ENCODE measurements at places on chromosomes 5 and 9.

DNA sequence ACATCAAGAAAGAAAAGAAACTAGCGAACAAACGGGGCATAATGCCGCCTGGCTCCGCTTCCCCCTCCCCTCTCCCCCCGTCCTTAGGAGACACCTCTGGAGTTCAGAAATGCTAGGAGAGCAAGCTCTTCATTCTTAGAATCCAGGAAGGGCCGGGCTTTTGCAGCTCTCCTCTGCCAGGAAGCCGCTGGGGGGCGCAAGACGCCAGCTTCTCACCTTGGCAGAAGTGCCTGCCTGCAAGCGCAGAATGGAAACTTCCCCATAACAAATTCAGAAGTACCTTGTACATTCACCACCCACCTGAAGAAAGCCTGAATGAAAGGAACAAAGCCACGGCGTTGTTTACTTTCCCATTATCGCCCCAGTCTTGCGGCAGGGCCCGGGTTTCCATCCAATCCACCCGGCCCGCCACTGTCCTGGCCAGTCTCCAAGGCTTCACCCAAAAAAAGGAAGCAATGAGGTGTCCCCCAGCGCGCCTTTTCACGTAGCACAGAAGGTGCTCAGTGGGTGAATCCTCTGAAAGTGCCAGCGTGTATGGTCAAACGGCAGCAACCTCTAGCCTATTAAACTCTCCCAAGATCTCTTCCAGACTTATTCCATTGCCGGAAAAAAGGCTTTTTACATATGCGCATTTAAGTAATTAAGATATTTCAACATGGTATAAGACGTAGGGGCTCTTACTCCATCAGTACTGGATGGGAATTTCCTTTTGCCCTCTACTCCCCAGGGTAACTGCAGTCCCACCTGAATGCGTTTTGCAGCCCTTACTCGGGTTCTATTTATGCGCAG is 1.6 kb upstream of the GADD45G start:
- peak; percentile 74 for DNase-seq

DNA sequence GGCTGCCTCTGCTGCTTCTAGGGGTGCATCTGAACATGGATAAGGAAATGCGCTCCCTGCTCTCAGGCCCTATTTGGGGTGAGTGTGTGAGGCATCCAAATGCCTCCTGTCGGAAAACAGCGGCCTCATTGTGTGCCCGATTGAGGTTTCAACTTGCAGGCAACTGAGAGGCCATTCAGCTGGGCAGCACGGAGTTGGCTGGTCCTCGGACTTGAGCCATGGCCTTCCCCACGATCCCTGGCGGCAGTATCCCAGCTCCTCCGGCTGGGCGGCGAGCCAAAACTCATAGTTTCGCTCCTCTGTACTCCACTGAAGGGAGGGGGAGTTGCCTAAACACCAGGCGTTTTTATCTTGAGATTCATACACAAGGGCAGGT is 597.3 kb upstream of the SGCD start:
- DNase-seq: no peak

DNA sequence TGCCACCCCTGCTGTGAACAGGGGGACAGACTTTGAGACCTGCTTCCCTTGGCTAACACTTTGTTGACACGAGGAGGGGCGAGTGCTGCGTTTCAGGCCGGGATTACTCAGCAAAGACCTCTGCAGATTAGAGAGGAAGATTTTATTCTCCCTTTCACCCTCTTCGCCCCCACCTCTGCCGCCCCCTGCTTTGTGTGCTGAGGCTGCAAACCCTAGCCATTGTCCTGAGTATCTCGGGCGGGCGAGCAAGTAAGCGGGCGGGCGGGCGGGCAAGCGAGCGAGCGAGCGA is 6.0 kb downstream of the ISL1 start:
- DNase-seq: no peak

- peak; percentile 96 for DNase-seq
These were observed at the start of gene ANXA2R for GRCh38 chr5:43040287-43041098. Gene ANXA2R, minus strand, starts transcription at chr5:43040319. Its CDS starts 273 bp downstream, at chr5:43040046.

- no peak for DNase-seq
These were observed 841.9 kb upstream of the ACO1 start for GRCh38 chr9:31542384-31543055.

GRCh38 chr9:37433867-37434371 is 11.4 kb downstream of the GRHPR start:
- DNase-seq: no peak

DNA sequence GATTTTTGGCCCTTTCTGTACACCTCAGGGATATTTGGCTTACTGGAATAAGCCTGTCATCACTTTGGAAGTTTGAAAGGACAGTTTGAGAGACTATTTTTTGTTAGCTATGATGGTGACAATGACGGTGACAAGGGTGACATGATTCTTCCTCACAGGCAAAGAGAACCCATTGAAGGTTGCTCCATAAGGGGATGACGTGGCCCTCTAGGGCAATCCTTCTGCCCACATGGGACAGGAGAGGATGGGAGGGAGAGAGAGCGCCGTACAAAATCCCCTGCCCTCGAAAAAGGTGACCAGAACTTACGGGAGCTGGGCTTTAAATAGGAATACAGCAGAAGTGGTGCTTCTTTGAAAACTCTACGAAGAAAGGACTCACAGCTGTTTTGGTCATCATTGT is 22.6 kb downstream of the HRH2 start:
- no peak for DNase-seq

DNA sequence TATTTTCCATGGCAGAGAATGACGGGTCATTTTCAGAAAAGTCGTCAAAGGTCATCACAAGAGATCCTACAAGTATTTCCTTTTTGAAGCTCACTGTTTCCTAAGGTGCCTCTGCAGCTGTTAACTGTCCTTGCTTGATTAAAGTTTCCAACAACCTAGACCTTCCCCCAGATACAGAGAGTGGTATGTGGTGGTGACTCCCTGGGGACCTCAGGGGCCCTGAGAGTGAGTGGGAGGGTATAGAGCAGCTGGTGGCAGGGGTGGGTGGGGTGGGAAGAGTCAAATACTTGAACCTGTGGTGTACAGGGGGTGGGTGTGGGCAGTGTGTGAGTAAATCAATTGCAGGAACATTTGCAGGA is 1.6 kb upstream of the CD72 start:
- no peak for DNase-seq

- no peak for DNase-seq
These were observed 245.1 kb upstream of the MEF2C start for GRCh38 chr5:89128092-89128491.

DNA sequence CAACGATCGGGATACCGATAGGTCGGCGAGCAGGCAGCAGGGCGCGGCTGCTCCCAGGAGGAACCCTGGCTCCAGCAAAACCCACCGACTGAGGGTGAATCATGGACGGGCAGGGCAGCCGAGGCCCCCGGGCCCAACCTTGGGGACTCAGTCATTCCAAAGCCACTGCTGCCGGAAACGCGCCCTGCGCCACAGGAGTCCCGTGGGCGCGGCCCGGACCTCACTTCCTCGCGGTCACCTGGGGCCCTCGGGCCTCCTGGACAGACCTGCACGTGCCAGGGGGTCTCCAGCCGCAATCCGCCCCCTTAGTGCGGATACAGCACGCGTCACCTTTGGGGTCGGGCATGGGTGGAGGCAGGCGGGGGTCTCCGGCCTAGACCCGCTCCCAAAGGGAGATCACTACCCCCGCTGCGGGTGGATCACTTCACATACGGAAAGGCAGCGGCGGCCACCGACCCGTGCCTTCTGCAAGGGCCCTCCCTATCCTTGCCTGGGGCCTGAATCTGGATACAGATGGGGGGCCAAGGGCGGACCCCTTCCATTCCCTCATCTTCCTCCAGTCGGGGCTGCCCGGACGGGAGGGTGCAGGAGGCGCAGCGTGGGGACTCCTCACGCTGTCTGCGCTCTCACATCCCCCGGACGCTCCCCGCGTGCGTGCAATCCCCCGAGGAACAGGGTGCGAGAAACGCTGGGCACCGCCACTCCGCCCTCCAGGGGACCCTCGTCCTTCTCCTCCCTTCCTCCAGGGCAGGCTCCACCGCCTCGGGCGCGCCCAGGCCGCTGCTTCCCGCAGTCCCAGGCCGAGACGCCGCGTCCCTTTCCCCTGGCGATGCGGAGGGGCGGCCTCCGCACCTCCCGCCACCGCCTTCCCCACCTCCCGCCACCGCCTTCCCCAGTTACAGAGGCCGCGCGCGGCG is 586 bp downstream of the TXN start:
- DNase-seq: peak; percentile 43

DNA sequence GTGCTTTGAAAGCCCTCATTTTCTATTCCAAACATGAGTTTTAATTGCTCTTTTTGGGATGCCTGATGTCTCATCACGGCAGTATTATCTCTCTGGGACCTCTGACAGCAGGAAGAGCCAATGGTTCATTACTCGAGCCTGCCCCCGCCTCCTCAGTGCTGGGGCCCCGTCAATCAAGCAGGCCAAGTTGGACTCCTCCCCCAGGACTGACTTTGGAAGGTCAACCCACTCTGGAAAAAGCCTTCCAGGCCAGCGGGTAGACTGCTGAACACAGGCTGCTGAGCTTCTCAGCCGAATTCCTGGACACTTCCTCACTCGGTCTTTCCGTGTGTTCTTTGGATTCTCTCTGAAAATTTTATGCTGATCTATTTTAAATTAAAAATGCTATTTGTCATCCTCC is 9.5 kb upstream of the BARHL1 start:
- DNase-seq: no peak

Data from hematopoietic multipotent progenitor cell treated with erythropoietin and hydrocortisone succinate and interleukin-3 and kit ligand, for 15 days (in vitro differentiated cells).